ENCODE measurements at places on chromosomes 11 and 22.
A peak's percentile ranks its signal among the peaks of the same experiment; 100 is the strongest.

DNA sequence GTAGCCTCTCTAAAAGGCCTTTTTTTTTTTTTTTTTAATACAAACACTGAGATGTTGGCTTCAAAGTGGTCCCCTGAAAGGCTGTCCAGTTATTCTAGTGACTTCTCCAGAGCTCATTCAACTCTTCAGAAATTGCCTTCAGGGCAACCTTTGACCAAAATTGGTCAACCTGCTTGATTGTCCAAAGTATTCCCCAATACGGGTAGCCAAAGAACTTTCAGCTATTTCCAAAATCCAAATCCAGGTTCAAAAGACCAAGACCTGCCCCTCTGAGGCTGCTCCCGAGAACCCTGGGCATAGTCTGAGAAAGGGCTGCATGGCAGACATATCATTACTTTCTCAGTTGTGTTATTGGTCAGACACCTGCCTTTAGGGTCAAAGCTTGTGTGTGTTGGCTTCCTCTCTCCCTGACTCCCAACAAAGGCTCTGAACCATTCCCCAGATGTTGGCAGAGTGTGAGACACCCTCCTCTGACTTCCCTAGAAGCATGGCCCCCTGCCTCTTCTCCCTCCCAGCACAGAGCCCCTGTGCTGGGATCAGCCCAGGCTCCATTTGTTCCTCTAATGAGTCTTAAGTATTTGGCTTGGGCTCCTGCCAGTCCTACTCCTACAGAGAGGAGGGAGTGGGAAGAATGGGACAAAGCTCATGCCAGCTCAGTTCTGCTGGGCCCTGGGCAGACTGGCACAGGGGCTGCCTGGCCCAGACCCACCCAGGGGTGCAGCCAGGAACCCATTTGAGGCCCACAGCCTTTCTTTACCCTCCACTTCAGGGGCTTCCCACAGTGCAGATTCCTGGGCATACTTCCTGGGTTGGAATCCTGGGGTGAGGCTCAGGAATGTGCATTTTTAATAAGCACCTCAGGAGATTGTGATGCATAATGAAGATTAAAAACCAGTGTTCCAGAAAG lies 30.3 kb downstream of the TNKS1BP1 start:
- DNase-seq = no peak

- DNase-seq = no peak
Measured at GRCh38 chr11:43925932-43926505, 16.4 kb upstream of the C11orf96 start.

DNA sequence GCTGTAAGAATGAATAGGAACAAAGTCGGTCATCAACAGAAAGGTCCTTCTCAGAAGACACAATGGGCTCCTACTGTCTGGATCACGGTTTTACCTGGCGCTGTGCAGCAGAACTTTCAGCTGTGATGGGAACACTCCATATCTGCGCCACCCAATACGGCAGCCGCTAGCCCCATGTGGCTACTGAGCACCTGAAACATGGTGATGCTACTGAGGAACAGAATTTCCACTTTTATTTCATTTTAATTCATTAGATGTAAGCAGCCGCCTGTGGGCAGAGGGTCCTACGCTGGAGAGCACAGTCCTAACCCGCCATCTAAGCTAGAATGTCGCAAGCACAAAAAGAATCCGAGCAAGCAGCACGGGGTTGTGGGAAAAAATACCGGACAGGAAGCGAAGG lies 2.7 kb downstream of the SULT4A1 start:
- no peak for DNase-seq

DNA sequence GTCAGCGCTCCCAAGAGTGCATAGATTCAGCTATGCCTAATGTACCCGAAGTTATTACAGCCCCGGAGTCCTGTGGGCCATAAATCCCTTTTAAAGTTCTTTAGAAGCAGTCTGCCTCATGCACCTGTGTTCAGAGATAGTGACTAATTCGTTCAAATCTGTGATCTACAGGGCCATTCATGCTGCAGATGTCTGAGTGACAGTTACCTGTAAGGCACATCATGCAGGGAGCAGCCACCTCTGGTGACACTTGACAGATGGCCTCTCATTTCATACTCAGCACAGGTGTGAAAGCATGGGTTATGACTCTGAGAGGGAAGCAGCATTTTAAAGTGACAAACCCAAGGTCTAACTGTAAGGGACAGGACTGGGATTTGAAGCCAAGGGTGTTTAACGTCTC lies 2.4 kb upstream of the E2F8 start:
- DNase-seq = no peak

DNA sequence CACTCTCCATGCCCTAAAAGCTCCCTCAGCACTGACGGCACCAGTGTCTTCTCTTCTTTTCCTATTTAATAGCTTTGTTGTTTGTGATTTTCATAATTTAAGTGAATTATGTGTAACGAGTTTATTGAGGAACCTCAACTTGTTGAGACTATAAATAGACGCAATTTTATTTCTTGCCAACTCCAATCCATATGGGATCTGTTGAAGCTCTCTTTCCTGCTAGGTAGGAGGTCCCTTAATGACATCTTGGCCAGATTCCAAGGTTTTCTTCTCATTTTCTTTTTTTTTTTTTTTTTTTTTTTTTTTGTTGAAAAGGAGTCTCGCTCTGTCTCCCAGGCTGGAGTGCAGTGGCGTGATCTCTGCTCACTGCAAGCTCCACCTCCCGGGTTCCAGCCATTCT lies 14.2 kb downstream of the RTL6 start:
- no peak for DNase-seq

GRCh38 chr11:113261709-113262475 lies 52.5 kb upstream of the TTC12 start:
- DNase-seq = no peak

DNA sequence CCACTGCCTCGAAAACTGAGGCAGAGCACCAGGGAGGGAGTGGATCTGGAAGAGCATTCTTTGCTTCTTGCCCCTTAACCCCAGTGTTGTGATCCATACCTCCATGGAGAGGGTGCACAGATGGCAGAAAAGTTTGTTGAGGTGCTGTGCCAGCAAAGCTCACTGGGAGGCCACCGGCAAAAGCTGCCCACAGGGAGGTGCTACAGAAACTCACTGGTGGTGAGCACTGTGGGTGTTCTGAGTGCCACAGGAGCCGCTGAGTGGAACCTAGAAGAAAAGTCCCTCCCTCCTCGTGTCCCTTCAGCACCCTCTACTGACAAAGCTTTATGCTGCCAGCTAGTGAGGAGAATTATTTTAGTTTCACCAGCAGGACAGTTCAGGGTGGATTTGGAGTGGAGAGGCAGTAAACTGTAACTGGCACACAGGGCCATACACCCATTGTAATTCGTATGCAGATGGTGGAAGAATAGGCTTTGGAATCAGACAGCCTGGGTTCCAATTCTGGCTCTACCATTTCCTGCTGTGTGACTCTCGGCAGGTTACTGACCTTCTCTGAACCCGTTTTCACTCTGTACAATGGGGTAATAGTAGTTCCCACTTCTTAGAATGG lies 84.6 kb downstream of the SWAP70 start:
- DNase-seq = peak; percentile 13
